ENCODE measurements at places on chromosomes 6 and 20. TPM values are rescaled to one million over a fixed set of nuclear protein-coding genes. Genes with fewer than 3 reads are reported as not detected.

GRCh38 chr6:55869674-55870073, 5.7 kb downstream of the BMP5 start:
- no peak for DNase-seq

GRCh38 chr6:131014080-131014776, 48.8 kb downstream of the EPB41L2 start:
- DNase-seq: no peak

- DNase-seq: no peak
These were observed 69.2 kb downstream of the MYO6 start for GRCh38 chr6:75818098-75818855.

Gene ADGRF4
- total RNA-seq: not detected

DNA sequence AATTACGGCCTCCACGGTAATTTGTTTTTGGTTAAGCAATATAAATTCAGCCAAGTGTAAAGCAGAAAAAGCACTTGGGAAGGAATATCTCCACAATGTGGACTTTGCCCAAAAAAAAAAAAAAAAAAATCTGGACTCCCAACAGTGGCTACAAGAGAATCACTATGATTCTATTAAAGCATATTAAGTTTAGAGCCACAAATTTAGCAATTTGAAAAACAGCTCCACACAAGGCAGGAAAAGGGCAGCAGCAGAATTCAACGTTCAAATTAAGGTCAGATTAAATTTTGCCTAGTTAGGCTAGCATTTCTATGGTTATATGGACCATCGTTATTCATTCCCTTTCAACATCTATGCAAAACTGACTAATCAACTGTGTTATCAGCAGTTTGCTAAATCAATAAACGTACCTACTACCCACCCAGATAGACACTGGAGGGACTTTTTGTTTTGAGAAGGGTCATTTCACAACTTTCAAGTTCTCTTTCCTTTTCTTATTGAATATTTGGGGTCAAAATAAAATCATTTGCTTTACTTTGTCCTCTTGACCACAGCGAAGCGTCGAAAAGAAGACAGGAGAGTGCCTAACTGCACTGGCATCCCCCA, 1.0 kb downstream of the MCM9 start:
- DNase-seq: no peak

DNA sequence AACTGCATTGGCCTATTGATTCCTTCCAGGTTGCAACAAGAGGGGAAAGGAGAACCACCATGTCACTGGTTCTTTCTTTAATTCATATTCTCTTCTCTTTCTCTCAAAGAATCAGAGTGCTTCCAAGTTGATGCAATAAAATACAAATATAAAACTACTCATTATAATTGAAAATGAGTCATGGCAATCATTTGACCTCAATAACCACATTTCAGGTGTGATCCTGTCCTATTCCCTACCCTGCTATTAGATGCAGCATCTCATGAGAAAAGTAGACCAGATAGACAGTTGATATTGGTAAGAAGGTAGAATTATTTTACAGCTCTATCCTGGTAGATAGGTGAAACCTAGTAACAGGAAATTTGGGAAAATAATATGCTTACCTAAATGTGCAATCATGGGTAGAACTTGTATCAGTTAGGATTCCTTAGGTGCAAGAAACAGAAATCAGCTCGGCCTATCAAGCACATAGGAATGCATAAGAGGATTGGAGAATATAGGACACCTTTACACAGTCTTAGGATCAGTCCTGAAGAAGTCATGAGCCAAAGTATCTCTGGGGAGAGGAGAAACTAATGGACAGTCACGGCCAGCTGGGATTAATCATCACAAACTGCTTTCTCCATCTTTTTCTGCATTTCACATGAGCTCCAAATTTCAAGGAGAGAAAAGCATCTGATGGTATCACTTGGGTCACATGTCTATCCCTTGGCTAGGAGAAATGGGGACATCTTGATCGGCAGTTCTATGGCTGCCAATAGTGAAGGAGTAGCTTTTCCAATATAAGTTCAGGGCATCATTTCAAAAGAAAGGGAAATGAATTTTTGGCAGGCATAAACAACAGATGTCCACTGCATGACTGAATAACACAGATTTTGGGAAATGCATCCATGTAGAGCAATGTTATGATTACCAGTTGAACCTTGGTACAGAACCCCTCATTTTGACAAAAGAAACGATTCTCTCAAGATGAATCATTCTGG, 19.3 kb upstream of the RNF146 start:
- no peak for DNase-seq

- DNase-seq: no peak
These were observed 33.7 kb downstream of the SPTLC3 start for GRCh38 chr20:13042458-13042794.

Gene LPA
- total RNA-seq: not detected

Gene C6orf120
- 19.0 TPM for total RNA-seq

Gene ABHD12
- 12.9 TPM for total RNA-seq

Gene MDFI
- total RNA-seq: not detected

- no peak for DNase-seq
These were observed 390.2 kb upstream of the MAN1A1 start for GRCh38 chr6:119739769-119740168.
